ENCODE measurements at places on chromosomes 7 and 10.

- DNase-seq: no peak
Measured at GRCh38 chr7:97155897-97156418, 38.5 kb downstream of the SDHAF3 start.

DNA sequence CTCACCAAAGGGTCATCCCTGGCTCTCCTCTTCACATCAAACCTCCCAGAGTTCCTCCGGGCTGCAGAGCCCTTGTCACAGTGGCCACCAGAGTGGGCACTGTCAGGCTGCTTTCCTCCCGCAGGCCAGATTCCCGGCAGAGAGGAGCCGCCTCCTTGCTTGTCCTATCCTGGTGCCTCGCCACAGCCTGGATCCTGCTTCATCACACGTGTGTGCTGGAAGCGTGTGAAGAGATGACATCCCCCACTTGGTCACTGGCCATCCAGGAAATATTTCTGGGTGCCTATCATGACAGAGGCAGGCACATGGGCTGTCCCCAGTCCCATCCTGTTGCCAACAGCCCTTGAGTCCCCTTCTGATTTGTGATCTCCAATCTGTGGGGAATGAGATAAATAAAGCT, 15.0 kb downstream of the INSIG1 start:
- DNase-seq: no peak

DNA sequence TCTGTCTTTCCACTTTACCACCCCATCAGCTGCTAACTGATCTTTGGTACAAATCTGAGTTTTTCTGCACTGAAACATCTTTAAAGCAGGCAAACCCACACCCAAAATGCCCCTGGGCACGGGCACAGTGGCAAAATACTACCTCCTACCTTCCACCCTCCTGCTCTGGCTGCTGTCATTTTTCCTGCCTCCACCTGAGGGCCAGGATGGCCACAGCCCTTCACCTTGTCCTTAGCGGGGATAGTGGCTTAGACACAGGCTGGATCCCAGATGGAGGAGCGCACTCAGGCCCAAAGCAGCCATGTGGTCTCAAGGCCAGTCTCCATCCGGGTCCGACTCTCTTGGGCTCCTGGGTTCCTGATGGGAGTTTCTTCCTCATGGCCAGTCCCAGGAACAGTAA, 98.3 kb downstream of the HIF1AN start:
- no peak for DNase-seq

GRCh38 chr7:42181566-42181965, 55.4 kb downstream of the GLI3 start:
- no peak for DNase-seq

DNA sequence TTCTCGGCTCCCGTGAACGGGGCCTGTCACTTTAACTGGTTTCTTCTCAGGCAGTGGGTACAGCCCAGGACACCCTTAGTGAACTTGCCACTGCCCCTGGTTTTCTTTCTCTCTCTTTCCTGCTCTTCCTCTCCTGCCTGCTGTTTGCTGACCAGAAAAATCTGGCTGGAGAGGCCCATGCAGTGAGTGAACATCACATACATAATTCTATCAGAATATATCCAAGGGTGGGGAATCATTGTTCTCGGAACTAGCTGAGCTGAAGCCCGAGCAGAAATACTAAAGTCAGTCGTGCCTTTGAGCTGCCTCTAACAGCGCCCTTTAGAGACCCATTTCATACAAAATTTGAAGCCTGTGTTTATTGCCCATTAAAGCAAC, 501.5 kb upstream of the GALNT17 start:
- no peak for DNase-seq

DNA sequence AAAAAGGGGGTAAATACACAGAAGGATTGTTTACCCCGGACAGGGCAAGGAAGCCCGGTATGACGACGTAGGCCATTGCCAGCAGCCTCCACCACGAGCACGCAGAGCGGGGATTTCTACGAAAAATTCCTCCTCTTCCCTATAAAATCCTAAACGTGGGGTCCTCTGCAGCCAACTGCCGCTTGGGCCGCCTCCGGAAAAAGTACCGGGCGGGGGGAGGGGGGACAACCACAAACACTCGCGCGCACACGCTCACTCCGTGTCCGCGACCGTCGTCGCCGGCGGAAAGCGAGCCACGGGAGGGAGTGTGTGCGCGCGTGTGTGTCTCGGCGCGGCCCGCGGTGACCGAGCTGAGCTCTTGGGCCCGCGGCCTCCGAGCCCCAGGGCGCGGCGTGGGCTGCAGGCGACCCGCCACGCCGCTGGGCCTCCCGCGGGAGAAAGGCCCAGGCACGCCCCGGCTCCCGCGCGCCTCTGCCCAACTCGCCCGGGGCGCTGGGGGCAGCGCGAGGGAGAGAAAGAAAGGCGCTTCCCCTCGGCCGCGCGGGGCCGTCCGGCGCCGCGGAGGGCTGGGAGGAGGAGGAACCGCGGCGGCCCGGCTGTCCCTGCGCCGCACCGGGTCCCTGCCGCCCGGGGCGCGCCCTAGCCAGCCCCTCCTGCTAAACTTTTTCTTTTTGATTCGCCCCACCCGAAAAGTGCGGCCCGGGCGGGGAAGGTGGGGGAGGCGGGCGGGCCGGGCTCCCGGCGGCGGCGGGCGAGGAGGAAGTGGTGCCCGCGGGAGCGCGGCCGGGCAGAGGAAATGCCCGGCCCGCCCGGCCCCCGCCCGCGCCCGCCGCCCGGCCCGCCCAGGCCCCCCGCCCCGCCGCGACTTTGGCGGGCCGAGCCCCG, 1.5 kb downstream of the CTBP2 start:
- DNase-seq: no peak

- no peak for DNase-seq
Measured at GRCh38 chr7:108448584-108449505, 7.4 kb downstream of the NRCAM start.

DNA sequence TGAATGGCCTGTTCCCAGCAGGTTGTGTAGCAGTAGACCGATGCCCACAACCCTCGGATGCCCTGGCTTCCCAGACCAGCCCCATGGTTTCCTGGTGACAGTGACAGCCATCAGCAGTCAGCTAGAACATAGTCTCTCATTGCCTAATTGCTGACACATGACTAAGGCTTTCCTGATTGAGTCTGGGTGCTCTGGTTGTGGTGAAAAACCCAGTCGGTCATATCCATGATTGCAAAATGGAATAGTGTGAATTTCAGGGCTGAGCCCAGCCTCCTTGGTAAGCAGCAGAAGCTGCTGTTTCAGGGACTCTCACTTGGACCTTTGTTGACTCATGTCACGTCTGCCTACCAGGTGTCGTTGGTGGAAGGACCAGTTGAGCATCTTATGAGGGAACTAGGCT, 36.6 kb downstream of the POR start:
- no peak for DNase-seq

GRCh38 chr7:11170175-11170574, 196.5 kb downstream of the PHF14 start:
- no peak for DNase-seq

GRCh38 chr7:144529269-144529926, 125.9 kb upstream of the NOBOX start:
- DNase-seq: no peak

DNA sequence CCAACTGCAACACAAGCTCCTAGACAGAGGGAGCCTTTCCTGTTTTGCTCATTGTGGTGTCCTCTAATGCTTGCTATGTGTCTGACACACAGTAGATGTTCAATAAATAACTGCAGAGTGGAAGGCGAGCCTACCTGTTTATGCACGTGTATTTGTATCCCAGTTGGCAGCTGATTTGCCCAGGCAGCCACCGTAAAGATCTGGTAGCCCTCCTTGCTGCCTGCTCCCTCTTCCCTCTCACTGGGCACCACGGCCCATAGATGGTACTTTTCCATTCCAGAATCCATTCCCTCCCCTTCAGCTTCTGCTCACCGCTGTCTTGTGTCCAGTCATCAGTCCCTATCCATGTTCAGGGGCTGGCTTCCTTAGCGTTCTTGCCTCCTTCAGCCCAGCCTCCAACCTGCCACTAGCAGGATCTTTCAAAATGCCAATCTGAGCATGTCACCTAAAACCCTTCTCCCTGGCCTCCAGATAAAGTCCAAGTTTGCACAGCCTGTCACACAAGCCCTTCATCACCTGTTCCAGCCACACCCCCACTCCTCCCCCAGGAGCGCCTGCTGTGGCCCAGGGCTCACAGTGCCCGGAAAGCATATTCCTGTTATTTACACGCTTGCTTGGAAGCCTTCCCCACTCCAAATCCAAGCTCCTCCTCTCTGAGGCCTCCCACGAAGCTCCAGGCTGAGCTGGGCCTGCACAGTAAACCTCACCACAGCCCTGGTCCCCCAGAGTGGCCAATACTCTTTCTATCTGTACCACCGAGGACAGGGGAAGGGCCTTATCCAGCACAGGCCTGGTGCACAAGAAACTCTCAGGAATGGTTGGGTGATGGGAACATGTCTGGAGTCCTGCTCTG, 21.0 kb downstream of the ZCCHC24 start:
- DNase-seq: no peak

DNA sequence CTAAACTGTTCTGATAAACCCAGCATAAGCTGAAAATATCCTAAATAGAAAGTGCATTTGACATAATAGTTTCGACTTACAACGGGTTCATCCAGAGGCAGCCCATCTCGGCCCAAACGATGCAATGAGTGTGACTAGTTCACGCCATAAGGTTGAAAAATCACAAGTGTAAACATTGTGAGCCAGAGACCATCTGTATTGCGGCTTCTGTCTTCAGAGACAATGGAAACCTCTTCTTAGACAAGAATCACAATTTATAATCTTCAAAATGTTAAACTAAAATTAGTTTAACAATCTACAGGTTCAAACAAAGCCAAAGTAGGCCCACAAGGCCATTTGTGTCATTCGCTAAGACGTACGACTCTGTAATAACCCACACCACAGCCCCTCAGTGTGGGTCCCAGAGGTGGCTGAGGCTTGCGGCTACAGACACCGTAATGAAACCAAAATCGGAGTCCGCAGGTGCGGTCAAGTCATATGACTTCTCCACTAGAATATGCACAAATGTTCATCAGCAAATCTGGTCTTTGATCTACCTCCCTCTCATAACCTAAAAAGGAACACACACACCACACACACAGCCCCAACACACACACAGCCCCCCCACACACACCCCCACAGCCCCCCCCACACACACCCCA, 81.8 kb downstream of the DIP2C start:
- no peak for DNase-seq

Measured in foreskin melanocyte (primary cell).